ENCODE measurements at places on chromosomes 1 and 21. TPM values are rescaled to one million over a fixed set of nuclear protein-coding genes. Genes with fewer than 3 reads are reported as not detected.

- H3K27me3 ChIP-seq: peaks cover 19% of the 10 kb centered on the region
- no peak for DNase-seq
- H3K27ac ChIP-seq: no peak overlapping the region
- H3K36me3 ChIP-seq: no peaks in the 10 kb centered on the region
These were observed 2.2 kb upstream of the PRDM16 start for GRCh38 chr1:3066826-3067225.

GRCh38 chr1:58611861-58612385 lies 34.9 kb upstream of the TACSTD2 start:
- DNase-seq: no peak
- H3K36me3 ChIP-seq: no peaks in the 10 kb centered on the region
- H3K4me1 ChIP-seq: no peaks in the 10 kb centered on the region

DNA sequence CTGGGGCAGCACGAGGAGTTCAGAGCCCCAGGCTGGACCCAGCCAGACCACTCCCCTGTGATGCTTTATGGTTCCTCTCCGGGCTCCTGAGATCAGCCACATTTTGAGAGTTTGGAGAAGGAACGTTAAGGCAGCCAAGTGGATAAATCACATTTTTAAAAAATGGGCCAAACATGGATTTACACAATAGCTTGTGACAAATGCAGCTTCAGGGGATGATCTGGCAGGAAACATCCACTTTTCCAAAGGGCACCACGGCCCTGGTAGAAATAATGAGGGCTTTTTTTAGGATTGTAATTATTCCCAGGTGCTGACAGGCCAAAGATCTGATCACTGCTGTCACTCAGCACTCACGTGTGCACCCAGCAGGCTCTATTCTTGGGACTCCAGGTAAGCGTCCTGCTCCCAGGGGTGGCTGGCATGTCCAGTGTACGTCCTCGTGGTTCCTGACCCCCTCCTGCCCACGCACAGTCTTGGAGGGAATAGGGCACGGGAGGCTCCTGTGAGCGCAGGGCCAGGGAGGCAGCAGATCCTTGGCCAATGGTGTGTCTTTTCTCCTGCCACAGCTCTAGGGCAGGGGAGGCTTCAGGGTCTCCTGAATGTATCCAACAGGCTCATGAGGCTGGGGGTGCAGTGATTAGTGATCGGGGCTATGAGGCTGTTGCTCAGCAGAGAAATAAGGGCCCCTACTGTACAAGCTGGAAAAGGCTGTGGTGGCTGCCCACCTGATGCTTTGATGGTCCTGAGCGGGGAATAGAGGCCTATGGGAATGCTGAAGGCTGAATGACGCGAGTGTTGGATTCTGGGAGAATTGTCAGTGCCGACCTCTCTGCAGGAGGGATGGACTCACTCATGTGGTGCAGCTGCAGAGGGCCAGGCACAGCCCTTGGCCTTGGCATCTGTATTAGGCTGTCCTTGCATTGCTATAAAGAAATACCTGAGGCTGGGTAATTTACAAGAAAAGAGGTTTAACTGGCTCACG lies 415.7 kb downstream of the PTPRU start:
- no peaks in the 10 kb centered on the region for H3K36me3 ChIP-seq
- no peak overlapping the region for H3K27ac ChIP-seq
- no peaks in the 10 kb centered on the region for H3K27me3 ChIP-seq
- H3K4me3 ChIP-seq: no peak overlapping the region
- no peaks in the 10 kb centered on the region for H3K4me1 ChIP-seq
- DNase-seq: peak; percentile 65

DNA sequence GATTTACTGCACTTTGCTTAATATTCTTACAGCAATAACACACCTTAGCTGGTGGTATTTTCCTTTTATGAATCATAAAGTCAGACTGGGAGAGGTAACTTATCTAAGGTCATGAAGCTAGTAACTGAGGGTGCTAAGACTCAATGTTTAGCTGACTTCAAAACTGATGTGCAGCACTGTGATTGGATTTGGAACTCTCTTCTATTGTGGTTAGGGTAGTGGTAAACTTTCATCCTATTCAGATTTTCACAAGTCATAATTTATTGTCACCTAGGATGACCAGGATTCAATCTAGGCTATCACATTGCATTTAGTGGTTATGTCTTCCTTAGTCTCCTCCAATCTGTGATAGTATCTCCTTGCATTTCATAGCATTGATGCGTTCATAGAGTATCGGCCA lies 18.9 kb downstream of the EPB41 start:
- H3K36me3 ChIP-seq: no peaks in the 10 kb centered on the region
- no peak for DNase-seq
- H3K27ac ChIP-seq: no peak overlapping the region
- H3K4me1 ChIP-seq: peaks cover 3% of the 10 kb centered on the region

- no peak overlapping the region for H3K4me3 ChIP-seq
- DNase-seq: no peak
- peaks cover 3% of the 10 kb centered on the region for H3K4me1 ChIP-seq
- H3K27me3 ChIP-seq: no peaks in the 10 kb centered on the region
These were observed 22.1 kb downstream of the CCDC190 start for GRCh38 chr1:162838863-162839262.

GRCh38 chr1:218983848-218984247 lies 189.8 kb upstream of the LYPLAL1 start:
- H3K27ac ChIP-seq: no peak overlapping the region
- peaks cover 19% of the 10 kb centered on the region for H3K4me1 ChIP-seq
- H3K27me3 ChIP-seq: no peaks in the 10 kb centered on the region
- no peak overlapping the region for H3K4me3 ChIP-seq
- DNase-seq: no peak

DNA sequence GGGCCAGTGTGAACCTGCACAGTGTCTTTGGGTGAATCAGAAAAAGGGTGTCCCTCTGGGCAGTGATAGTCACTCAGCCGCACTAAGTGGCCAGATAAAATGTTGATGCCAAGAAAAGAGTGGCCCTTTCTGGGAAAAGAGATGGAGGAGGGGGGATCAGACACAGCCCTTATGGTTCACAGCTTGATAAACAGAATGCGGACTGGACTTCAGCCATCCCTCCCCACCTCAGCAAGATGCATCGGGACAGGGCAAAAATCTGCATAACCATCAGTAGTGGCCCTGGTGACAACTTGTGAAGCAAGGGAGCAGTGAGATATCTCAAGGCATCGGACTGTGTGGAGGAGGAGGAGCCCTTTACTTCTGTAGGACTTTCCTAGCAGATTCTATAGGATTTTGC lies 353.8 kb upstream of the PLXNA2 start:
- no peak overlapping the region for H3K4me3 ChIP-seq
- no peaks in the 10 kb centered on the region for H3K4me1 ChIP-seq
- DNase-seq: peak; percentile 53
- no peak overlapping the region for H3K27ac ChIP-seq

DNA sequence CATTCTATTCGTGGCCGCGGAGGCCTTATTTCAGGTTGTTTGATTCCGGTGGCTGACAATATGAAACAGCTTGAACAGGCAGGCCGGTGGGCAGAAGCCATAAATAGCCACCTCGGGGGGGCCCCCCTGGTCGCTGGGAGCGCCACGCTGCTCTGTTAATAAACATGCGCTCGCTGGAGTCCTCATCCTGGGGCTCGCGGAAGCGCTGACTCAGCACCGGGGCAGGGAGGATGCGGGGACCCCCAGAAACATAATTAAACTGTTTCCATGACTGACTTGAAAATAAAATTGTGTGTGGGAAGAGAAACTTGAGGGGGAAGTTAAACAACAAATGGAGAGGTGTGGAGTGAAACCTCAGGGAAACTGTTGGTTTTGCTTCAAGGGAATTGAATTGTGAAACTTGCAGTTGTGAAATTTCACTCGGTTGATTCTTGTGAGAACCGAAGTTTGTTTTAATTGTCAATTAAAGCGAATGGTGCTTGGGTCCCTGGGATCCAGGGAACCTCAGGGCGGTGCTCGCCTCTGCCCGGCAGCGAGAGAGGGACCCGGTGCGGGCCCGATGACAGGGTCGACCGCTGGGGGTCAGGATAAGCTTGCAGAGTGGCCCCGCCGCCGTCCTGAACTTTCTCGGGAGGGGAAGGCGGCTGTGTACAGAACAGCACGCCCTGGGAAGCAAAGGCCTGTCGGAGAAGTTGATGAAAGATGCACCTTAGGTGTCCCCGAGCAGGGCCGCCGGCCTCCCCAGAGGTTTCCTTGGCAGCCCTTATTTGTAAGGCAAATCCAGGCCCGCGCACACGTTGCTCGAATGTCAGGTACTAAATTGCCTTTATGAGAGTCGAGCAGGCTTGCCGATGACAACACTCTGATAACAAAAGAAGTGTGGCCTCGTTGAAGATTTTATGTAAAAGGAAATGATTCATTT lies 176.9 kb upstream of the LMO4 start:
- peaks cover 3% of the 10 kb centered on the region for H3K27me3 ChIP-seq
- DNase-seq: no peak
- H3K4me3 ChIP-seq: peak overlapping the region; percentile 62
- H3K4me1 ChIP-seq: peaks cover 32% of the 10 kb centered on the region
- no peaks in the 10 kb centered on the region for H3K36me3 ChIP-seq

GRCh38 chr1:24212376-24212775 lies 25.3 kb upstream of the IFNLR1 start:
- H3K4me1 ChIP-seq: peaks cover 19% of the 10 kb centered on the region
- no peak for DNase-seq
- H3K36me3 ChIP-seq: no peaks in the 10 kb centered on the region
- H3K27ac ChIP-seq: no peak overlapping the region

- H3K4me1 ChIP-seq: peaks cover 24% of the 10 kb centered on the region
- peak overlapping the region; percentile 91 for H3K27ac ChIP-seq
- no peaks in the 10 kb centered on the region for H3K27me3 ChIP-seq
- DNase-seq: no peak
- H3K36me3 ChIP-seq: peaks cover 2% of the 10 kb centered on the region
- peak overlapping the region; percentile 46 for H3K4me3 ChIP-seq
These were observed 25.0 kb upstream of the ZNF436 start for GRCh38 chr1:23394684-23395083.

DNA sequence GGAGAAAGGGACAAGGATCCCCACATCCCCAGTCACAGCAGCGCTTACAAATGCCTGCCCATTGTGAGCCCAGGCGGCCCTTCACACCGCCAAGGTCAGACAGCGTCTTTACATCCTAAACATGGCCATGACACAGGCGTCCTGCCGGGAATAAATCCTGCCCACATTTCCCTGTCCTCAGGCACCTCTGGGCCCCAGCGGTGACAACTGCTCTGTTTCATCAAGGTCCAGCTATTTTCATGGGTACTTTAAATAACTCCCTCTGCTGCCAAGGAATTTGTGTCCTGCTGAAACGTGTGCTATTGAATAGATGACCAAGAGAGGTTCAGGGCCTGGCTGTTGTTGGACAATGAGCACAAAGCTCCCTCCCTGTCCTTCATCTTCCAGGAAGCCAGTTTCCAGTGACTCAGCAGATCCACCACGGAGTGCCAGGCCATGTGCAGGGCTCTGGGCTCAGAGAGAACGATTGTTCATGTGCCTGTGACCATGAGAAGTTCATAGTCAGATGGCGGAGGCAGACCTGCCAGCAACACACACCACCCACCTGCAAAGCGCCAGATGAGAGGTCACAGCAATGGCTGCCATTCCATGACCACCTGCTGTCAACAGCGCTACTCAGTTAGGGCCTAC lies 195.8 kb downstream of the MATN1 start:
- H3K27ac ChIP-seq: no peak overlapping the region
- no peaks in the 10 kb centered on the region for H3K27me3 ChIP-seq
- H3K4me3 ChIP-seq: no peak overlapping the region
- no peaks in the 10 kb centered on the region for H3K4me1 ChIP-seq

DNA sequence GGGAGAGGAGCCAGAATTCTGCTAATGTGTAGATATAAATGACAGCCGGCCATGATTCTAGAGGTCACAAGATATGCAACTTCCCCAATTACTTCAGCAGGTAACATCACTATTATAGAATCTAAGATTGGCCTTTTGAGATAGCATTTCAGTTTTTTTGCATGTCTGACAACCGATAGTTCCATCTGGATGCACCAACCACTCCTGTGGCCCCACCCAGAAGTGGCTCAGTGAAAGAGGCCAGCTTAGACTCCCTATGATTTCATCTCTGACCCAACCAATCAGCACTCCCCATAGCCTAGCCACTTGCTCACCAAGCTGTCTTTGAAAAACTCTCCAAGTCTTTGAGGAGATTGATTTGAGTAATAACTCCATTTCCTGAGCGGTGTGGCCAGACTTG lies 30.3 kb upstream of the NUF2 start:
- H3K27ac ChIP-seq: no peak overlapping the region
- H3K4me1 ChIP-seq: no peaks in the 10 kb centered on the region
- no peak for DNase-seq
- H3K27me3 ChIP-seq: no peaks in the 10 kb centered on the region
- no peaks in the 10 kb centered on the region for H3K36me3 ChIP-seq

DNA sequence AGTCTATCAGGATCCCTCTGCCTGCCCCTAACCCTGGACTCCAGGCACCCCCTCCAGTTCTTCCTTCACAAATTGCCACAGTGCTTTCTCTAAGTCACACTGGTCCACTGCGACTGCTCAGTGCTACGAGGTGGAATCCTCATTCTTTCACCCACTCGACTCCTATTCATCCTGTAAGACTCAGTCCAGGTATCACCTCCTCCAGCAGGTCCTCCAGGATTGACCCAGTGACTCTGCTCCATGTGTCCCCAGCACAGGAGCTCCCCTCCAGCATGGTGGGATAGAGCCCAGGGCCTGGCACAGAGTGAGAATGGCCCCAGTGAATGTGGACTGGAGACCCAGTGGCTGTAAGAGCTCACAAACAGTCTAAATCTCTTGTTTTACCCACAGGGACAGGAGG lies 45.5 kb upstream of the WNT4 start:
- H3K27me3 ChIP-seq: peaks cover 40% of the 10 kb centered on the region
- H3K27ac ChIP-seq: no peak overlapping the region
- no peaks in the 10 kb centered on the region for H3K36me3 ChIP-seq
- no peak for DNase-seq
- H3K4me3 ChIP-seq: no peak overlapping the region

GRCh38 chr1:195462646-195463045 lies 1145.6 kb downstream of the KCNT2 start:
- no peak for DNase-seq
- H3K27ac ChIP-seq: no peak overlapping the region

- DNase-seq: no peak
- no peaks in the 10 kb centered on the region for H3K36me3 ChIP-seq
- H3K27ac ChIP-seq: no peak overlapping the region
- H3K4me3 ChIP-seq: no peak overlapping the region
- H3K4me1 ChIP-seq: no peaks in the 10 kb centered on the region
These were observed 1.7 kb upstream of the KRTAP7-1 start for GRCh38 chr21:30831194-30831765.

DNA sequence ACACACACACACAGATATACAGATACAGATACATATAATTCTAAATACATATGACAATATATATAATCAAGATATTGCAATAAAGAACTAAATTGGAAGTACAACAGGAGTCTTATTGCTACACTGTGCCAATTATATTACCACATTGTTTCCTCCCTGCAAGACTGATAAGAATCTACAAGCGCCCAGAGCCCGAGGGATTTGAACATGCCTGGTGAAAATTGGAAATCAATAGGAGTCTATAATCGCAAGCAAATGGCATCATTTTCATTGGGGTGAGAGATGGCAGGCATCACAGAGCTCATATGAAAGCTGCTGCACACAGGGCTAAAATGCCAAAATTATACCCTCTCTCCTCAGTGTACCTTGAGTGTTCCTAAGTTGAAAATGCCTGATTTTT lies 152.9 kb upstream of the PTBP2 start:
- DNase-seq: no peak
- H3K4me3 ChIP-seq: no peak overlapping the region
- no peak overlapping the region for H3K27ac ChIP-seq
- H3K36me3 ChIP-seq: peaks cover 3% of the 10 kb centered on the region
- no peaks in the 10 kb centered on the region for H3K4me1 ChIP-seq

Gene CA6
- total RNA-seq: not detected

Gene DPYD
- 44.0 TPM for total RNA-seq

Gene DCST1
- total RNA-seq: not detected

Gene DENND2C
- 2.1 TPM for total RNA-seq

Gene CHIA
- not detected for total RNA-seq

Gene SH2D1B
- not detected for total RNA-seq

Gene KCNA3
- not detected for total RNA-seq

Measured in osteocyte (in vitro differentiated cells).